ENCODE measurements at places on chromosomes 12 and 14.

- no peak for DNase-seq
Observed at GRCh38 chr14:106518054-106518943, 991.9 kb downstream of the TMEM121 start.

DNA sequence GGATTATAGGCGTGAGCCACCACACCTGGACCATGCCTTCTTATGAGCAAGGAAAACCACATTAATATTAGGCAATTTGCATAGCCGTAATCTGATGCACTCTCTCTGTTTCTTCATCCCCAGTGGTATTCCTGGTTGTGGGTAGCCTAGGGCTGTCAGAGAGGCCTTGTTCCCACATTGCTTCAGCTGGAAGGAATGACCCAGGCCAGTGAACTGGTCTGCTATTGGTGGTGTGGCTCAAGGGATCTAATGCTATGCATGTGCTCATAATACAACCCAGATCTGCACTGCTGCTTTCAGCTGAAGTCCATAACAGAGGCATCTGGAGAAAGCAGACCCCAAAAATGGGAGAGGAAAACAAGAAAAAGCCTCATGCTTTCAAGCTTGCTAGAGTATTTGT is 33.1 kb upstream of the G2E3 start:
- DNase-seq: no peak

GRCh38 chr12:95380997-95381786 is 92.8 kb upstream of the METAP2 start:
- DNase-seq: no peak

DNA sequence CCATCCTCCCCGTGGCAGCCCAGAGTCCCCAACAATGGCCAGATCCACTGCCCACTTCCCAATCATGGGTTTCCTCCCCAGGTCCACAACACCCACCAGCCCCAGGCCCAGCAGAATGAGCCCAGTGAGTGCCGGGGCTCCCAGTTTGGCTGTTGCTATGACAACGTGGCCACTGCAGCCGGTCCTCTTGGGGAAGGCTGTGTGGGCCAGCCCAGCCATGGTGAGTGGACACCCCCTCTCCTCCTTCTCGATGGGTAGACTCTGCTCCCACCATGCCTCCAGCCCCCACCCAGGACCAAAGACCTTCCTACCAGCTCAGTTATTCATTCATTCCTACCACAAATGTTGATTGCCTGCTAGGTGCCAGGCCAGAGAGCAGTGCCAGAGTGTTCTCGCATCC is 23.8 kb downstream of the PAPLN start:
- no peak for DNase-seq

DNA sequence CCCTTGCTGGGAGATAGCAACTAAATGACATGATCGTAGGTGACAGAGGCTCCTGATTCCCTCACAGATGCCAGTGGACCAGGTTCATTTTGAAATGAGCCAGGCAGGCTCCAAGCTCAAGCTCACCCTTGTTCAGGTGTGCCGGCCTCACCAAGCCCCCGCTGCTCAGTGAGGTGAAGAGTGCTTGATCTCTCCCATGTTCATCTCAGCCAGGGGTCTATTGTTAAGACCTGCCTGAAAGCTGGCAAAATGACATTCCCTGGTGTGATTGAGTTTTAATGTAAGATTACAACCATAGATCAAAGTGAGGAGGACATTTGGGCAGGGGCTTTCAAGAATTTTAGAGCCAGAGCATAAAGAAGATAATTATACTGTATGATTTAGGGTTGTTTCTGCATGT is 497.9 kb downstream of the EGLN3 start:
- no peak for DNase-seq

GRCh38 chr12:71865166-71865713 is 25.7 kb downstream of the TBC1D15 start:
- DNase-seq: no peak

- no peak for DNase-seq
Observed at GRCh38 chr14:103185051-103186029, 62.1 kb downstream of the TNFAIP2 start.

- DNase-seq: no peak
Observed at GRCh38 chr14:59320763-59321625, 132.5 kb downstream of the DAAM1 start.

DNA sequence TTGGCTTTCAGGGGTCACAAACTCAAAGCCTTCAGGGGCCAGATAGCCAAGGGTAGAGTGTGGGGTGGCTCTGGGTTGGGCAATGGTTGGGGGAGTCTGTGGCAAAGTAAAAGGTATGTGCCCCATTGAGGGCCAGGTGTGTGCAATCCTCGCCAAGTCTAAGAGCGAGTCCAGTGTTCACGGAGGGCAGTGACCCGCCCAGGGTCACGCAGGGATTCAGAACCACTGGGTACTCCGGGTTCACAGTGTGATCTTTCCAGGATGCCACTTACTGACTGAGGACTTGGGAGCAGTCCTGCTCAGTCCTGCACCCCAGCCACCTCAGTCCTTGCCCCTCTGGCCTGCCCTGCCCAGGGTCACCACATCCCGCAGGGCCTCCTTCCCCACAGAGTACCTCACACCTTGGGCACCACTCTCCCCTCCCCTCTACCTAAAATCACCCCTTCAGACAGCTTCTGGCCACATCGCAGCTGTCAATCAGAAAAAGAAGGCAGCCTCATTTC is 15.7 kb downstream of the ZDHHC22 start:
- no peak for DNase-seq

GRCh38 chr12:65121049-65121955 is at the start of gene WIF1:
Gene WIF1 (minus strand): TSS chr12:65121305. CDS start chr12:65121191, 114 bp downstream.
- DNase-seq: peak; percentile 63

- no peak for DNase-seq
Observed at GRCh38 chr14:87483271-87484260, 509.4 kb downstream of the GALC start.

DNA sequence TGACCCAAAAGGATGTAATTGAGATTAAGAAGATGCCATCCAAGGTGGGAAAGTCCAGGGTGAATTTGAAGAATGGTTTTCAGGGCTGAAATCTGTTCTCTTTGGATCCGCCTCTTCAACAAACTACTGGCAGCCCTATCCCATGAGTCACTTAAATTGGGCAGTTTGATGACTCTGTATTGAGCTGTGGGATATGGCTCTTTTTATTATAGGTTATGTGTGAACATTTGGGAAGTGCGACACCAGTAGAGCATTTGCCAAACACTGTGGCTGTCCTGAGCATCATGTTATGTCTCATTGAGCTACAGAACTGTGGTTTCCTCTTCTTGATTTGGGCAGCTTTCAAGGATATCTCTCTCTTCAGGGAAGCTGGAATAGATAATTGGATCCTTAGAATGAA is 22.3 kb downstream of the IFT43 start:
- no peak for DNase-seq

GRCh38 chr12:65690477-65690876 is 133.8 kb upstream of the HMGA2 start:
- no peak for DNase-seq

- DNase-seq: no peak
Observed at GRCh38 chr12:66648033-66648735, 30.7 kb downstream of the GRIP1 start.

DNA sequence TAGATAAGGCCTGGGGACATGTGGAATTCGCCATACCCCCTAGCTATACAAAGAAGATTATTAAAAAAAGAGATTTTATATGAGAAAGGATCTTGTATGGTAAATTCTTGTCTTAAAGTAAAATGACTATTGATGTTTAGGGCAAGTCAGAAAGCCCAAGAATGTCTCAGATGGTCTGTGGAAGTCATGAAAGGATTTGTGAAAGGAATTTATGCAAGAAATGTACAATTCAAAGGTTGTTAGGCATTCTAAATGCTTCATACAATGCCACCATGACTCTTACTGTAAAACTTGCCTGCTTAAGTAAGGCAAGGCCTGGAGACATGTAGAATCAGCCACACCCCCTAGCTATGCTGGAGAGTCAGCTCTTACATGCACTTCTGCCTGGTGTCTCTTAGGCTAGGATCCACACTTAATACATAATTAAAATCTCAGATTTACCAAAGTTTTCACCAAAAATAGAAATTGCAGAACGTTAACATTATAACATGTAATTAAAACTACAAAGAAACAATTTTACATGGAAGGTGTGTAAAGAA is 8.9 kb upstream of the ETNK1 start:
- DNase-seq: no peak

DNA sequence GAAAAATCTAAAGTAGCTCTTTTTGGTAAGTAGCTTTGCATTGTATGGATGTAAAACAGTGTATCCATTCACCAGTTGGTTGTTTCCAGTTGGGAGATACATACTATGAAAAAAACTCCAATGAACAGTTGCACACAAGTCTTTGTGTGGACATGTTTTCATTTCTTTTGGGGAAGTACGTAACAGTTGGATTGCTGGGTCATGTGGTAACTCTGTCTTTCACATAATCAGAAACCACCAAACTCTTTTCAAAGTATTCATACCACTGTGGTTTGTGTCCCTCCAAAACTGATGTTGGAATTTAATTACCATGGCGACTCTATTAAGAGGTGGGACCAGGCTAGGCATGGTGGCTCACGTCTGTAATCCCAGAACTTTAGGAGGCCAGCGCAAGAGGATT is 58.9 kb upstream of the RESF1 start:
- DNase-seq: no peak

DNA sequence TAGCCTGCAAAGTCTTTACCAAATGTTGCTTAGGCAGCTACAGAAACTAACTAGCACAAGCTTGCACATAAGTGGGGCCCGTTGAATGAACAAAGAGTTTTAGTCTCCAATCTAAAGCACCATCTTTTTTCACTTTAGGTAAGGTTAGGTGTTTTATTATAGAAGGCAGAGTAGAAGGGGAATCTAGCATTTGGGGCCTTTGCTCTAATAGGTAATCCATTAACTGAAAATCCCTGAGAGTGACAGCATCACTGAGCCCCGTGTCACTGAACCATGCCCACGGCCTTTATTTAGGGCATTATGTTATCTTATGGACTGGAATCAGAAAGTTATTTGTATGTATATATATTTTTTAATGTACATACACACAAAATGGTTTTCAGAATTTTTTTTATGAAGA is 25.1 kb downstream of the CPNE8 start:
- DNase-seq: no peak

DNA sequence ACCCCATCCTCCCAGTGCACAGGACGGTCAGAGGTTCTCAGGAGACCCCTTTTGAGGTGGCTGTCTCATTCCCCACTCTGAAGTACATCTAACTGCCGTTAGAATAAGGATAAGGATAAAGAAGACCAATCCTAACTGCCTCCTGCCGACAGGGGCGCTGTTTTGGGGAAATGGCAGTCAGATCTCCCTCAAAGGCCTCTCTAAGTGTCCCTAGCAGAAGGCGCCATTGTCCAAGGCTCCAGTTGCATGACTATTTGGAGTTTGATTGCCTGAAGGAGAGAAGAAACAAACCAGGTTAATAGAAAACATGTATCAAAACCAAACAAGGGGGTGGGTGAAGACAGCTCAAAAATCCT is 29.1 kb upstream of the KLRB1 start:
- DNase-seq: no peak

- no peak for DNase-seq
Observed at GRCh38 chr12:98359856-98360255, 155.5 kb upstream of the TMPO start.

GRCh38 chr12:48816143-48816854 is 2.0 kb upstream of the CACNB3 start:
- DNase-seq: no peak

GRCh38 chr12:23756416-23756815 is 193.1 kb downstream of the SOX5 start:
- DNase-seq: no peak

DNA sequence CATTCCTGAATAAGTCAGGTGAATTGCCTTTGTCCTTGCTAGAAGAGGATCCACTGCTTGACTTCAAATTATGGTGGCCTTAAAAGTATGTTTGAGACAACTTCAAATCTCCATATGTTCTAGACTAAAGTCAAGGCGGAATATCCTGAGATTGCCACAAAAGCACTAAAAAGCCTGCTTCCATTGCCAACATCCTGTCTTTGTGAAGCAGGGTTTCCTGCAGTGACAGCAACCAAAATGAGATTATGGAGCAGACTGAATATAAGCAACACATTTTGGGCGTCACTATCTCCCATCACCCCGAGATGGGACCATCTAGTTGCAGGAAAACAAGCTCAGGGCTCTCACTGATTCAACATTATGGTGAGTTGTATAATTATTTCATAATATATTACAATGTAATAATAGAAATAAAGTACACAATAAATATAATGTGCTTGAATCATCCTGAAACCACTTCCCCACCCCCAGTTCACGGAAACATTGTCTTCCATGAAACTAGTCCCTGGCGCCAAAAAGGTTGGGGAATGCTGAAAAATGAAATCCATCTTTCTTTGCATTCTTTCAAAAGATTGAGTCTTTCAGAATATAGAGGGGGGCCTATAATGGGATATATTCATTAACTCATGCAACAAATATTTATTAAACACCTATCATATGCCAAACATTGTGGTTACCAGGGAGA is 143.7 kb downstream of the GPHN start:
- DNase-seq: no peak

GRCh38 chr12:107526555-107527180 is 158.9 kb upstream of the PWP1 start:
- no peak for DNase-seq

DNA sequence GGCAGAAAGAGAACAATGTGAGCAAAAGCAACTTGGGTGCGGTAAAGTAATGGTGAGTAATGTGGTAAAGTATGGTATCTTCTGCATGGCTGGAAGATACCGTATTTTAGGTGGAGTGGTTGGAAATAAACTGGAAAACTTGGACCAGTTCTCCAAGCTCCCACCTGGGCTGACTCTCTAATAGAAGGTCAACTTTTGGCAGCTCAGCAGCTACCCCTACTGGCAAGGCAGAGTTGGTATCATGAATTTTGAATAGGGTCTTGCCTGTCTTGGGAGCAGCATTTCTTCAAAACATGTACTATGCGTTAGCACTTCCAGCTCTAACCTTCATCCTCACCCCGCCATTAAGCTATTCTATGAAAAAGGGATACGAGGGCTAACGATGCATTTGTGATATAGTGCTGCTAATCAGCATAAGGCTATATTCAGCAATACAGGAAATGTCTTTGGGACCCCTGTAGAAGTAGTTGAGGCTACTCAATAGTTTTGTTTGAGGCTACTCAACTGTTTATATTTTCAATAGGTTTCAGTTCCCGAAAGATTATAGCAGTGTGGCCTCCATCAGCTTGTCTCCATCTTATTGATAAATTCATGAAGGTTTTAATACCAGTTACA is 276.3 kb upstream of the FAR2 start:
- DNase-seq: peak; percentile 67

DNA sequence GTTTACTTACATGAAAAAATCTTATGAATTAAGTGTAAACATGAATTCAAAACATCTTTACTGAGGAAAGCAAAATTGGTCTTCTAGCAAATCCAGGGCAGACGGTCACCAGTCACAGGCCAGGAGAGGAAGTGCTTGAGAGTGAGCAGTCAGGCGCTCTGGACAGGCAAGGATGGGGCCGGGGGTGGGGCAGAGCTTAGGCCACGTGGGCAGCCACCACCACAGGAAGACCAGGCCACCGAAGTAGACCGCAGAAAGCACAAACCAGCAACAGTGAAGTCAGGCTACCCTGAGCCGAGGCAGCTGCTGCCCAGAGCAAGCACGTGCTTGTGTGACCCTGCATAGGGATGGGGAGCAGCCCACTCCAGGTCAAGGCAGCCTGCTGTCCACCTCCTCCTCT is 33.5 kb downstream of the SLC6A12 start:
- DNase-seq: no peak
